ENCODE measurements at places on chromosomes 4 and X.

DNA sequence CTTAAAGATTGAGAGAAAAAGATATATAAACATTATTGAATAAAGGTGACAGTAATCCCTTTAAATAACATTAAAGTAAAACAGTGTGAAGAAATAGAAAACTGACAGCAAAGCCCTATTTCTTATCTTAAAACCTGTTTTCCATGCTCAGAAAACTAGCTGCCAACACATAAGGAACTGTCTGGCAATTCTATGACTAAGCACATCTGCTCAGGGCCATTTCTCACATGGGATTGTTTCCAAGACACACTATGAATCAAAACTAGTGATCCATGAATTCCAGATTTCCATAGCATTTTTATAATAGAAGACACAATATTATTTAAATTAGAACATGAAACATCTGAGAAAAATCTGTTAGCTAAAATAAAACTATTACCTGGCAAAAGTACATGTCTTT is 113.4 kb downstream of the SCLT1 start:
- no peak for DNase-seq

DNA sequence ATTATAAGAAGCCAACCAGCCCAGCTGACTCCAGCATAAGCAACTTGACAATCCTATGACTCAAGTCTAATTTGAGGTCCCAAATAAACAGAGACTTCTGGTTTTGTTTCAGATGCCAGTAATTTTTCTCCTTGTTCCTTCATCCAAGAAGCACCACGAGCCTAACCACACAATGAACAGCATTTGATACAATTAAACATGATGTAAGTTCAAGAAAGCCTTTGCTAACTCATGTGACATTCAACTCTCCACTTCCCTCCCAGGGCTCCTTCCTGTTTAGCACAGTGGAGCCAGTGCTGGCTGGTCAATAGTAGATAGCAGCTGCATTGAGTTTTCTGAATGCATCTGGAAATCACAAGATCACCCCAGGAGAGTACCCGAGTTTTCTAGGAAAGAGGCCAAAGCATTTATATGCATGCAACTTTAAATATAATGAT is 206.3 kb downstream of the ARHGAP24 start:
- DNase-seq: no peak

DNA sequence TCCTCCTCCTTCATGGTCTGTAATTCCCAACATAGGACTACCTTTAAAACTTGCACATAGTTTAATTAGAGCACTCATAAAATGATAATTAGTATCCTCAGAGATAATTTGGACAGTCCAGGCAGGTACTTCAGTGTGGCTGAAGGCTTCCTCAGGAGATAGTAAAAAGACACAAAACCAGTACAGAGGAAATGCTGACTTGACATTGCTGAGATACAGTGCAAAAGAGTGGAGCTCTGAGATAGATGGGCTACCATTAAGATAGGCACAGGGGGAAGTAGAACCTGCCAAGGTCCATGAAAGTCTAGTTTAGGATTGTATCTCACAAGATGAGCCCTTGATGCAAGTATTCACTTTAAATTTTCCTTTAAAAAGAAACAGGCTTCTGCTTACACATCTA is 91.0 kb downstream of the USP9X start:
- DNase-seq: no peak

- no peak for DNase-seq
These were observed 19.1 kb downstream of the BCOR start for GRCh38 chrX:40078489-40079227.

GRCh38 chr4:53365121-53365485 is 758 bp downstream of the SCFD2 start:
- DNase-seq: no peak

DNA sequence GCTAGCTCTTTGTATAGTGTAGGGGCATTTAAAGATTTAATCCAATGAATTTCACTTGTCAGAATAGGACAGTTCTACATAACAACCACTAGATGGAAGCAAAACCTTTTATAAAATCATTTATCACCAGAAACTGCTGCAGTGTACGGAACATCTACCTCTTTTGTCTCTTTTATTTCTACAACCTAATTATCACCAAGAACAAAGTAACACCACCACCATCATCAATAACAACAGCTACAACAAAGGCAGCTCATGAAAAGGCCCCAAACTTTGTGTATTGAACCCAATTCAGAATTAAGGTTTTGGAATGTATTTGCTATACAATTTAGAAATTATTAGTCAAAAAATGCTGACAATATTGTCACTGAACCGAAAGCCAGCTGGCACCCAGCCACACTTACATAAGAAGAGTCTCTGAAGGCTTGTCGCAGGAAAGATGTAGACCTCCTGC is 260.9 kb upstream of the RPS6KA3 start:
- no peak for DNase-seq

DNA sequence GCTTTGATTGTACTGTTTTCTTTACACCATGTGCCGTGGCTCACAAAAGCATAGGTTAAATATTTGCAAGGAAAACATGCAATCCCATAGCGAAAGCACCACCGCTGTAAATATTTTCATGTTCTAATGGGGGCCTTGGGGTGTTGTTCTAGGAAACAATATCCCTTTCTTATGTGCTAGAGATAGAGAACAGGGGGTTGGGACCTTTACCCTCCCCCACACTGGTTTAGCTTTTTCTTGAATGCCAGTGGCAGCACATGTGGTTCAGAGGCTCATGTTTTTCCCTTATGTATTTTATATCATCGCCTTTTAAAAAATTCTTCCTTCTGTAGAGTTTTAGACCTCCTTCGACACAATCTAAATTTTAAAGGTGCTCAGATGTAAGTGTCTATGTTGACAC is 422.6 kb upstream of the TENM3 start:
- no peak for DNase-seq
